ENCODE measurements at places on chromosomes 12 and 14.

- no peak for DNase-seq
These were observed 352 bp downstream of the PHB2 start for GRCh38 chr12:6970096-6970527.

- no peak for DNase-seq
These were observed 154.4 kb downstream of the EMP1 start for GRCh38 chr12:13350946-13351345.

GRCh38 chr14:50260511-50260910, 29.1 kb upstream of the SOS2 start:
- no peak for DNase-seq

- no peak for DNase-seq
These were observed 65.3 kb downstream of the NKX2-1 start for GRCh38 chr14:36454599-36455240.

DNA sequence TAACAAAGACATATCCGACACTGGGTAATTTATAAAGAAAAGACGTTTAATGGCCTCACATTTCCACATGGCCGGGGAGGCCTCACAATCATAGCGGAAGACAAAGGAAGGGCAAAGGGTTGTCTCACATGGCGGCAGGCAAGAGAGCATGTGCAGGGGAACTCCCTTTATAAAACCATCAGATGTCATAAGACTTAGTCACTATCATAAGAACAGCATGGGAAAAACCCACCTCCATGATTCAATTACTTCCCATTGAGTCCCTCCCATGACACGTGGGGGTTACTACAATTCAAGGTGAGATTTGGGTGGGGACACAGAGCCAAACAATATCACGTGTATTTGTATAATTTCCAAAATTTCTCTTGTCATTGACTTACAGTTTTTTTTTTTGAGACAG, 5.5 kb upstream of the LMNTD1 start:
- no peak for DNase-seq

DNA sequence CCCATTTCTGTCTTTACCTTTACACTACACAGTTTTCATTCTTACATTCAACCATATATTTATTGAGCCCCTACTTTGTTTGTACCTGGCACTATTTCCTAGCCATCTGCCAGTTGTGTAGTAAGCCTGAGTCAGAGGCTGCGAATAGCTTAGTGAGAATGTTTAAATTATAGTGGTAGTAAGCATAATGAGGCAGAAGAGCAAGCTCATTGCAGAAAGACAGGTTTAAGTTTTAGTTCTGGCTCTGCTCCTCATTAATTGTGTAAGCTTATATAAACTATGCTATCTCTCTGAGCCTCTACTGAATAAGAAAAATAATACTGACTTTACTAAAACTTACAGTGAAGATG, 123.5 kb downstream of the NAV3 start:
- no peak for DNase-seq

- no peak for DNase-seq
These were observed 139.8 kb downstream of the EPS8 start for GRCh38 chr12:15649347-15649746.

DNA sequence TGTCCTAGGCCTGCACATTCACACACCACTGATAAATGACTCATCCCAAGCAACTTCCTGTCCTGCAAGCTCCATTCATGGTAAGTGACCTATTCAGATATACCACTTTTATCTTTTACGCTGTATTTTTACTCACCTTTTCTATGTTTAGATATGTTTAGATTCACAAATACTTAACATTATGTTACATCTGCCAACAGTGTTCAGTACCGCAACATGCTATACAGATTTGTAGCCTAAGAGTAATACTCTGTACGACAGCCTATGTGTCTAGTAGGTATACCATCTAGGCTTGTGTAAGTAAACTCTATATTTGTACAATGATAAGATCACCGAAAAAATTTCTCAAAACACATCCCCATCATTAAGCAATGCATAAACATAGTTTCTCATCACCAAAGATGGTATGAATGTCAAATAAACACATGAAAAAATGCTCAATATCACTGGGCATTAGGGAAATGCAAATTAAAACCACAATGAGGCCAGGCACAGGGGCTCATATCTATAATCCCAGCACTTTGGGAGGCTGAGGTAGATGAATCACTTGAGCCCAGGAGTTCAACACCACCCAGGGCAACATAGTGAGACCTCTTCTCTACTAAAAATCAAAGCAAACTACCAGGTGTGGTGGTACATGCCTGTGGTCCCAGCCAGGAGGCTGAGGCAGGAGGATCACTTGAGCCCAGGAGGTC, 20.7 kb downstream of the ATXN2 start:
- no peak for DNase-seq

GRCh38 chr14:101088714-101089113, 185.2 kb upstream of the RTL1 start:
- no peak for DNase-seq

GRCh38 chr12:111091051-111091450, 170.7 kb upstream of the MYL2 start:
- no peak for DNase-seq

DNA sequence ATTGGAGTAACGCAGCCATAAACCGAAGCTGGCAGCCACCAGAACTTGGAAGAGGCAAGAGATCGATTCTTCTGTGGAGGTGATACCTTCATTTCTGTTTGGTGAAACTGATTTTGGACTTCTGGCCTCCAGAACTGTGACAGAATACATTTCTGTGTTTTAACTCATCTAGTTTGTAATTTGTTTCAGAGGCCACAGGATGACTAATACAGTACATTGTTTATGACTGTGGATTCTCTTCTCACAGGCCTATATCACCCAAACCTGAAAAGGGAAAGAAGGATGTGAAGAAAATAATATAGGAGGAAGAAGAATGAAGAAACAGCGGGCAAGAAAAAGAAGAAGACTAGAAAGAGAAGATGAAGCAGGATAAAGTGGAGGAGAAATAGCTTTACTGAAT, 263.8 kb upstream of the DIO2 start:
- no peak for DNase-seq

GRCh38 chr12:129927316-129927900, 23.6 kb upstream of the TMEM132D start:
- DNase-seq = no peak

- no peak for DNase-seq
These were observed 117.3 kb downstream of the NEDD1 start for GRCh38 chr12:97024393-97024792.

- DNase-seq = no peak
These were observed 334.9 kb downstream of the RMST start for GRCh38 chr12:97797473-97797872.

DNA sequence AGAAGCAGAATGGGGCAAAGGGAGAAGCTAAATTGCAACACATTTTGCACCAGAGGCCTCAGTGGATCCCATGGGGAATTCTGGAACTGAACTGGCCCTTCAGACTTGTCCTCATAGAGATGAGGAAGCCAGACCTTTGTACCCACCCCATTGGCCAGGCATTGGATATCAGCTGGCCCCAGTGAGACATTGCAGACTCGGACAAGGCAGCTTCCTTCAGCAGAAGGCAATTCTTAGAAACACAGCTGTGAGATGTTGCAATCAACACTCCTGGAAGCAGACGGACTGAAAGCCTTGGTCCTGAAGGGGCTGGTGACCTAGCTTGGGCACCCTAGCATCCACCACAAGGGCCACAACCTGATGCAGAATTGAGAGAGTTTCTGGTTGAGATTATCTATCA, 218.1 kb downstream of the MSRB3 start:
- no peak for DNase-seq

- DNase-seq = no peak
These were observed 210.1 kb upstream of the EEA1 start for GRCh38 chr12:93139028-93139665.

- DNase-seq = no peak
These were observed 20.7 kb downstream of the CLSTN3 start for GRCh38 chr12:7150841-7151240.

DNA sequence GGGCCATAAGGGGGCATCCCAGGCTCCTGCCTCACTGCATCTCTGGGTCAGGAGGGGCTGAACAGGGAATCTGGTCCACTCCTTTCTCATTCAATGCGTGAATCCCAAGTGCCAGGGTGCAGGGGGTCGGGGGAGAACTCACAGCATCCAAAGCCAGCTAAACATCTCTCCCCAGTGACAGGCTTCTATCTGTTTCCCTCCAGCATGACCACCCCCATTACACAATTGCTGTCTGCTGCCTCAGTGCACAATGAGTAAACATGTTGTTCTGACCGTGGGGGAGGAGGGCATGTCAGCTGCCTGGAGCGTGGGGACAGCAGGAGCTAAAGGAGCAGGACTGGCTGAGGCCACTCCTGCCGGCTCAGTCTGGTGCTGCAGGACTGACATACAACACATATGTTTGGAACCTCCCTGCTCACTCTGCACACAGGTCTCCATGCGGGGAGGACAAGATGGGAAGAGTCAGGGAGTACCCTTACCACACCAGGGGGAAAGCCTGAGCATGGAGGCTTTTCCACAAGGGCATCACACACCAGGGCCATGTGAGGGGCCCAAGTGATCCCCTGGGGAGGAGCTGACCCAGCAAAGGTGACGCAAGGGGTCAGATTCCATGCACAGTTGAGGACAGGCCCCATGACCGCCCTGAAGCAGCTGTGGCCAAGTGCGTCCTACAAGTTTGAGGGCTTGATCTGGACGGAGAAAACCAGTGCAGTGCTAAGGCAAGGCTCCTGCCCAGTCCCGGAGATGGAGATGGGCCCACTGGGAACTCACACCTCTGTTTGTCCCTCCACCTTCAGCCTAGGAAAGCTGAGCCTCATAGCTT, 1.4 kb downstream of the TNS2 start:
- DNase-seq = no peak

DNA sequence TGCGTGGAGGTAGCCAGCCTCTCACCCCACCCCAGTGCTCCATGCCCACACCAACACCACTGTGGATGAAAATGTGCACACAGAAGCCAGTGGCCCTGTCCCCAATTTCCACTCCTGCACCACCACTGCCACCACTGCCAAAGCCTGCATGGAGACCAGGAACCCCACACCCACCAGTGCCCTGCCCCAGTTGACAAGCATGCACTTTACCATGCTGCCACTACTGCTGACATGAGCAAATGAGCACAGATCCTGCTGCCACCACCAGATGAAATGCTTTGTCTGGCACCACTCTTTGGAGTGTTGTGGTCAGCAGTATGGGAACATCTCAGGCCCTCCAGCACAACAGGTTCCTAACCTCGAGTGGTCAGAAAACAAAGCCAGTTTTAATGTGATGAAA, 104.1 kb downstream of the ATXN7L3B start:
- DNase-seq = no peak

- DNase-seq = no peak
These were observed 2.7 kb downstream of the MED6 start for GRCh38 chr14:70597731-70598130.

DNA sequence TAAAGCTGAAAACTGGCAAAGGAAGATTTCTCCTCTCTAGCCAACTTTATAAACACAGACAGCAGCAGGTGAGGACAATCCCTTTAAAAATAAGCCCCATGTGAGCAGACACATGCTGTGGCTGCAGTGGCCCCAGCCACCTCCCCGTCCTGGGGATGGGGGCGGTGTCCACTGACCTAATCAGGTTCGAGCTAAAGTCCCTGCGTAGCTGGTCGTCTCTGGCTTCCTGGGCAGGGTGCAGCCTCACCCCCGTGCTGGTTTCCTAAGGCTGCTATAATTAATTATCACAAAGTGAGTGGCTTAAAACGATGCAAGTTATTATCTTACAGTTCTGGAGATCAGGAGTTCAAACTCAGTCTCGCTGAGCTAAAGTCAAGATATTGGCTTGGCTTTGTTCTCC, 1.0 kb downstream of the BDKRB1 start:
- no peak for DNase-seq

GRCh38 chr14:55074662-55075061, 23.2 kb downstream of the MAPK1IP1L start:
- no peak for DNase-seq

- DNase-seq = no peak
These were observed 1140.6 kb downstream of the BCL11B start for GRCh38 chr14:98131406-98131805.

- DNase-seq = no peak
These were observed 1.3 kb downstream of the C12orf75 start for GRCh38 chr12:105331805-105332251.

DNA sequence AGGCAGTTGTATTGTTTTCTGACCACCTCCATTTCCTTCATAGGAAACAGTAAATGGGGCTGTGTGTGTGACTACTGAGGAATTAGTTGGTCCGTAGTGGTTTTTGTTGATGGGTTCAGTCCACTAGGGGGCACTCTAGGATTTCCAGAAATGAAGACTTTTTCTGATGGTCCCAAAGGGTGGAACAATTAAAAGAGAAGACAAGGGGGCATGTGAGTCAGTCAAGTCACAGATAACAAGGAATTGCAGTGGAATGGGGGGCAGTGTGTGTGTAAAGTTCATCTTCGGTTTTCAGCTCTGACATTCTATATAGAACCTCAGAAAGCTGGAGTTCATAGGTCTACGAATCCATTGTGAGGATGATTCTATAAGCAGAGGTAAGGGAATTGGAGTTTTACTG, 186.6 kb upstream of the OR4E1 start:
- DNase-seq = no peak

DNA sequence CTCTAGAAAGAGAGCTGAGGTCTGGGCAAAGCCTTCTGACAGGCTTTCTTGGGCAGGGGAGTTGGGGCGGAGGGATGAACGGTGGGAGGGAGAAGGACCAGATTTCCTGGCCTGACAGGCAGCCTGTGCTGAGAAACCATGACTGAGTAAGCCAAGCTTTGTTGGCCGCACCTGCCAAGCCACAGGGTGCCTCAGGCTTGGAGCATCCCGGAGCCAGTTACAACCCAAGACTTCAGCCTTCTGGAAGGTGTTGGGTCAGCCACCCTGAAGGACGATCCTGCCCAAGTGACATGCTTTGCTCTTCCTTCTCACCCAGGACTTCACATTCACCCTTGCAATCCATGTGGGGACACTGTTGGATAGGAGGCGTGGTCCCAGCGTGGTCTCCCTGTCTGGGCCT, 21.0 kb upstream of the AQP2 start:
- DNase-seq = no peak

GRCh38 chr12:49945394-49946080, 5.0 kb upstream of the AQP2 start:
- peak; percentile 9 for DNase-seq

DNA sequence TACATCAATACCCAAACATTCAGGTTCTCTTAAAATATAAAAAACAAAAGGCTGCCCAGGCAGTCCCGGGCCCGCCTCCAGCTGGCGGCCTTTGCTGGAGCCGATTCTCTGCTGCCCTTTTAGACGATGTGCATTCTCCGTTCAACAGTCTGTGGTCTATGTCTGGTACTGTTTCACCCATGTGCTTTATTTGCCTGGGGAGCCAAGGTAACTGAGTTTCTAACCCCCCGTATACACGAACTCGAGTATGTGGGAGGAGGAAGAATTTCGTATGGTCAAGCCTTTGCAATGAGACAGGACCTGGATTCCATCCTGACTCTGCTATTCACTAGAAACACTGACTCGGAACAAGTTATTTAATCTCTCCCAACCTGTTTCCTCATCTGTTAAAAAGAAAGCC, 54.1 kb upstream of the GPR68 start:
- no peak for DNase-seq

DNA sequence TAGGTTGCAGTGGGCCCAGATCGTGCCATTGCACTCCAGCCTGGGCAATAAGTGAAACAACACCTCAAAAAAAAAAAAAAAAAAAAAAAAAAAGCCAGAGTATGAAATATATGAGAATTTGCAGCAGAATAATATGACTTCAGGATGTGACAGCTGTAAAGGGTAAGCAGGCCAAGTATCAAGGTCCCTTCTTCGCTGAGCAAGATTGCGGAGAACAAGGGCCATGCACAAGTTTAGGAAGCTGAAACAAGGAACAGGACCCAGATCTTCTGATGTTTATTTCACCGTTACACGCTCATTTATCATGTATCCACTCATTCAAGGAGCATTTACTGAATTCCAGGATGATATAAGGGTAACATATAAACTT, 659 bp upstream of the FOXJ2 start:
- DNase-seq = no peak

- no peak for DNase-seq
These were observed at the start of gene VWF for GRCh38 chr12:6124411-6125309. VWF (minus strand) TSS chr12:6124670; CDS start chr12:6123196, 1,474 bp downstream.
